Hematopoietic multipotent progenitor cell treated with erythropoietin and hydrocortisone succinate and interleukin-3 and kit ligand, for 17 days (in vitro differentiated cells): ENCODE measurements at places on chromosomes 12 and 14.

DNA sequence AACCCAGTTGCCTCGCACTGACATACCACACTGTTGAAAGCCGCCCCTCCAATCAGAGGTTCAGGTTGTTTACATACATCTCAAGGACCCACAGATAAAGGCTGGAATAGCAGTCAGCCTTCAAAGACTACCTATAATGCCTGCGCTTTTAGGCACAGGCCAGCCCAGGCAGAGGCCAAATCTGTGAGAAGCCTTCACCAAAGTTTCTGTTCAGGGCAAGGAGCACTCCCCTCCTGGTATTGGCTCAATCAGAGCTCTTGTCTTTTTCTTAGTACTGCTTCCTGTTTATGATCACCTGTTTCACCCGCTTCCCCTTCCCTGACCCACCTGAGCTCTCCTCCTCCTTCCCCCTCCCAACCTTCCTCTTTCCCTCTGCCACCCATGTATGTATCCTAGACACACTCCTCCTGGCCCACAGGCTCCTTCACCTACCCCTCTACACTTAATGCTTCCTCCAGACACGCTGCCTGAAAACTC lies 34.8 kb downstream of the DUSP16 start:
- DNase-seq: no peak

DNA sequence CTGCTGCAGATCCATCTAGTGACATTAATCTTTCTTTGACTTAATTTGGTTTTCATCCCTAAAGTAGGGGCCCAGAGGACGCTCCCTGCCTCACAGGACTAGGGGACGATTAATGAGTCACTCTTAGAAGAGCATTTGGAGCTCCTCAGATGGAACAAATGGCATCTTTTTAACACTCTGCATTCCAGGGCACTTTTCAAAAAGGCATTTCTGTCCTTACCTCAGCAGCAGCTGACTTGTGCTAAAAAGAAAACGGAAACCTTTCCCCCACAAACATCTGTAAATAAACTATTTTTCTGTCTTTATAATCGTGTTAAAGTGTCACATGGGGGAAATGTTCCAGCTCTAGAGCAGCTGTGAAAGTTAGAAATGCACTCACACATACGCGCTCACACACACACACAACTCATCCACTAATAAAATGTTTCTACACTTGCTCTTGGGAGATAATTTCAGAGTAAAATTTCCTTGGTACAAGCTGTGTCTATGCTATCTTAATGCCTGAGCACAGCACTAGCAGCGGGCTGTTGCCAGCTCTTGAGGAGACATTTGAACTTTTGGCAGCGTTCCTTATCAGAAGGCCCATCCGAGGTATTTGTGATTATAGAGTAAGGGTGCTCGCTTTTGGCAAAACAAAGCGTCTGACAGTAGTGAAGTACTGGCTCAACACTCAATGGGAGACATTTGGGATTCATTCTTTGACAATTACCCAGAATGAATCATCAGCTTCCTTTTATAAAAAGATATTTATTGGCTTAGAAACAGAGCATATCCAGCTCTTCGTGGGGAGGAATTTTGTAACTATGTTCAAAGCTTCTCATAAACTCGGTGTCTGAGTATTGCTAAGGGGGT lies 141.3 kb downstream of the PLXNC1 start:
- DNase-seq: peak; percentile 10

DNA sequence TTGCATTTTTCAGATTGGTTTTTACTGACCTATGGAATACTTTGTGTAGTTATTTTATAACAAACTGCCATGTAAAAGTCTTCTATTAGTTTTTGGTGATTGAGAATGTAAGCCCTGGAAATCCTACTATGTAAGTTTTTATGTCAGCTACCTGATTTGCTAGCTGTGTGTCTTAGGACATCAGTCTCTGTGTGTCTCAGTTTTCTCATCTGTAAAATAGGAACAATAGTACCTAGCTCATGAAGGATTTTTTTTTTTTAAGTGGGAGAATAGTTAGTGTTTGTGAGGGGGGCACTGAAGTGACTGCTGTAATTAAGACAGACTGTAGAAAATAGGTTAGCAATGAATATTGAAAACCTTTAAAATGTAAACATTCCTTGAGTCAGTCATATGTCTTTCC lies 51.9 kb upstream of the KCNMB4 start:
- no peak for DNase-seq

GRCh38 chr12:29343022-29343799 lies 37.8 kb downstream of the ERGIC2 start:
- no peak for DNase-seq

DNA sequence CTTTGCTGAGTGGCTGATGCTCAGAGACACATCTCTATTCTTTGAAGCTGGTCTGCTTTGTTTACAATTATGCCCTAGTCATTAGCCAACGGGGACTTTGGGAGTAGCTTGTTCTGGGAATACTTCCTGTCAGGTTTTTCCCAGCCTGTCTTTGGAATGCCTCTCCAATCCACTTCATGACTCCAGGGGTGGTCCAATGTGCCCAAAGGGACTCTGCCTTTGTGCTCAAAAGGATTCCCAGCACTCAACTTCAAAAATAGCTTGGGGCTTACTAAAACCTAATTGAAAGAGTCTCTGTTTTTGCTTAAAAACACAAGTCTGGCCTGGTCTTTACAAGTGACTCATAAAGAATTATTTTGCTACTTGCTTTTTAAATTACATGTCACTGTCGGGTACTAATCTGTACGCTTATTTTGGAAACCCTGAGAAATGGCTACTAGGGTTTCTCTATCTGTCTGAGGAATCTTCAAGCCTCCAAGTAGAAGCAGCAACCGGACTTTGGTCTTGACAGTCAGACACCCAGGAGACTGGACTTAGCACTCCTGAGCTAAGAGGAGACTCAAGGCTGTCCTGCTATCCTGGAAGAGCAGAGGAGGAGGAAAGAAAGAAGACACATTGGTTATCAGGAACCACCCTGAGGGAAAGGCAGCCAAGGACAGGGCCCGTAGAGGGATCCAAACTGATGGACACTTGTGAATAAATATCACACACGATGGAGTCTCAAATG lies 20.7 kb downstream of the PHLDA1 start:
- no peak for DNase-seq

DNA sequence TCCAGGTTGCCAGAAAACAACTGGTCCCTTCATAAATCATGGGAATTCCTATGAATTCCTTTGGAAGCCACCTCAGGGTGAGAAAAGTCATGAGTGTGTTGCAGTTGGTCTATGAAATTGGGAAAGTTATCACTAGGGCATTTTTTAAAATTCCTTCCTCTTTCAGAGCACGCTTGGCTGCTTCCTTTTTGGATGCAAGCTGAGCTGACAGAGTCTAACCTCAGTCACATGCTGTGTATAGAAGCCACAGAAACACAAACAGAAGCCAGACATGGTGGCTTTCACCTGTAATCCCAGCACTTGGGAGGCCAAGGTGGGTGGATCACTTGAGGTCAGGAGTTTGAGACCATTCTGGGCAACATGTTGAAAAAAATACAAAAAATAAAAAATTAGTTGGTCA lies 21.7 kb upstream of the HELB start:
- DNase-seq: no peak

- DNase-seq: no peak
Measured at GRCh38 chr14:95315579-95315978, 4.1 kb downstream of the CLMN start.

- DNase-seq: no peak
Measured at GRCh38 chr12:127681151-127681754, 585.7 kb upstream of the TMEM132C start.

- no peak for DNase-seq
Measured at GRCh38 chr12:16716928-16717327, 111.0 kb upstream of the LMO3 start.

DNA sequence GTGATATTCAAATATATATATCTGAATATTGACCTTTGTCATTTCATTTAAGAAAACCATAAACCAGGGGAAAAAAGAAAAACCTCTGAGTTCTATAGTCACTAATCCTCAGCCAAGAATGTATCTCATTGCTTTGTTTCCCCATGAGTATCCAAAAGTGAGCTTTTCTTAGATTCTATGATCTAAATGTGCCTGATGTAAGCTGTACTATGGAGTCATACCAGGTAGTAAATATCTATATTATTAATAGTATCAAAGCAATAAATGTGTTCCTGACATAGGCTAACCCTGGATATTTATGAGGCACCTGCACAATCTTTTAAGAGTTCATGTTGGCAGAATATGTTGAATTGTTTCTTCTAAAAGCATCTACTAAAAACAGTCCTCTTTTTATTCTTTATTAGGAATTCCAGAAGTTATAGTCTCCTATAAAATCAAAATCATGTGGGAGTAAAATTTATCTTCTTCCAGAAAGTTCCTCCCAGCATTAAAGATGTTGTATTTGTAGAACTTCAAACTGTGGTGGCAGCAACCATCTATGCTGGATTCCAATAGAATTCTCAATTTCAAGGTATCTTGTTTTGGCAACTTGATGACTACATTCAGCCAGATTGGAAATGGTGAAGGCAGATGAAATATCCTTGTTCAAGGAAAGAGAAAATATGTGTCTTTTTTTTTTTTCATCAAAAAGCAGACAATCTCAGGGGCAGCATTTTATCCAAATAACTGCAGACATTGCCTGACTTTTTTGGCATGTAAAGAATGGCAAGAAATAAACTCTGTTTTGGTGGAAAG lies 139.7 kb upstream of the RASSF8 start:
- DNase-seq: no peak

DNA sequence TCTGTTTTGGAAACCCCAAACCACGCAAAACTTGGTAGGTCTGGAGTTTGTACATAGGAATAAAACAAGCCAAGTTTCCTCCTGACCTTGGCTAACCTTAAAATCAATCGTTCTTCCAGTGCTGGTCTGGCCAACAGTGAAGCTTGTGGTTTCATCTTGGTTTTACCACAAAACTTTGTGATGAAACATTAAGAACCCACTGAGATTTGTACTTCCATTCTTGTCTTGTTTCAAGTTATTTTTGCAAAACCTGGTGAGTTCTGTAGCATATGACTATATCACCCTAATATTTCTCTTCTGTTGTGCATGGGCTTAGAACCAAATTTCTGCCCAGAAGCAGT lies 26.4 kb downstream of the SIX1 start:
- DNase-seq: no peak

- no peak for DNase-seq
Measured at GRCh38 chr14:70780396-70781075, 28.8 kb downstream of the MAP3K9 start.

- no peak for DNase-seq
Measured at GRCh38 chr12:46517579-46517962, 145.0 kb upstream of the SLC38A2 start.

GRCh38 chr14:64915797-64916196 lies 1.5 kb downstream of the CHURC1 start:
- no peak for DNase-seq

GRCh38 chr14:100383727-100384158 lies 60.6 kb downstream of the SLC25A47 start:
- DNase-seq: peak; percentile 68

DNA sequence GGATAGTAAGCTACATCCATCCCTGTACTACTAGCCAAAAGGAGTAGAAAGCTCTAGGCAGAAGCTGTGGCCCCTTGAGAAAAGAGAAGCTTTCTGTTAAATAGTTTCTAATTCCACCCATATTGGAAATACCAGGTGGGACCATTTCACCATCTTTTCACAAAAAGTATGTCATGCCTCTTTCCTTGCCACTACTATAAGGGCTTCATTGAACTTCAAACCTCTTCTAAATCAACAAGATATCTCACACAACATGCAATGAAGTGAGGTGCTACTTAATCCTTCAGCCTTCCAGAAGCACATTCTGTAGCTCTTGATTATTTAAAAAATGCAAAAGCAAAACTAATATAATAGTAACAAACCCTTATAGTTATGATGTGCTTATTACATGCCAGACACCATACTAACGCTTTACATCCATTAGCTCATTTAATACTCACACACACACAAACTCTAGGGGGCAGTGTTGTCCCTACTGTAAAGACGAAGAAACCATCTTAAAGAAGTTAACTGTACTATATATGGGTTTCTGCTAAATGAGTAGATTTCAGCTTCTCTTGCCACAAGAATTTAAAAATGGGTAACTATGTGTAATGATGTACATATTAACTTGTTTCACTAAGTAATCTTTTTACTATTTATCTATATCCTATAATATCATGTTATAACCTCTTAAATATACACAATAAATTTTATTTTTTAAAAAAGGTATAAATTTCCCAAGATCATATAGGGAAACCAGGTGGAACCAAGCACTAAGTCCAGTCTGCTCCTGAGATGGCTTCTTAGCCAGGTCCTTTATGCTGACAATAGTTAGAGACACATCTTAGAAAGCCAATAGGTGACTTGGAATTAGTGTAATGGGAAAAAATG lies 124.4 kb downstream of the RPS29 start:
- DNase-seq: peak; percentile 81

DNA sequence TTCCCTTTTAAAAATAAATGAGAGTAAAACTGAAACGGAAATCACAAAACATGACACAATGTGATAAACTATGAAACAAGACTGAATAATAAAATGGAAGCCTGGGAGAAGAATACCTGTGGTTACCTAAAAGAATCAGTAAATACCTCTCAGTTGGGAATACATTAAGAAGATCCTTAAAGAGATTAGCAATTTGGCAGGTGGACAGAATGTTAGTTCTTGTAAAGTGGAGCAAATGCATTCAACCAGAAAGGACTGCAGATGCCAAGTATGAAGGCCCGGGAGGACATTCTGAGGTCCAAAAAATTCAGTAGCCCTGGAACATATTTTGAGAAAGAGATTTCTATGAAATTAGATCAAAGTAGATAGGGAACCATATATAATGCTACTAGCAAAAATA lies 861.3 kb upstream of the SEL1L start:
- no peak for DNase-seq

DNA sequence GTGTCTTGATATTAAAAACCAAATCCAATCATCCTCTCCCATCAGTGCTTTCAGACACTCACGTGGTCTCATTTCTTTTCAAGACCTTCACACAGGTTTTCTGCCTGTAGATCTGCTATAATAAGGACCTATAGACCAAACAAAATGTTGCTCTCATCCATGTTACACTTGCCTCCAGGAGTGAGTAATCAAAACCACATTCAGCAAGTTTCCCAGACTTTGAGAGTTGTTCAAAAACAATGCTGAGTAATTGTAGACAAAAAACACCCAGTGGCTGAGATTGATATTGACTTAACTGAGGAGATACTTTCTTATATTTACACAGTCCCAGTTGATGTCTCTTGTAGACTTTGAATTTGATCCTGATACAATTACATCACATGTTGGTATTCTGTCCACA lies 383.1 kb downstream of the TMEM132D start:
- no peak for DNase-seq

DNA sequence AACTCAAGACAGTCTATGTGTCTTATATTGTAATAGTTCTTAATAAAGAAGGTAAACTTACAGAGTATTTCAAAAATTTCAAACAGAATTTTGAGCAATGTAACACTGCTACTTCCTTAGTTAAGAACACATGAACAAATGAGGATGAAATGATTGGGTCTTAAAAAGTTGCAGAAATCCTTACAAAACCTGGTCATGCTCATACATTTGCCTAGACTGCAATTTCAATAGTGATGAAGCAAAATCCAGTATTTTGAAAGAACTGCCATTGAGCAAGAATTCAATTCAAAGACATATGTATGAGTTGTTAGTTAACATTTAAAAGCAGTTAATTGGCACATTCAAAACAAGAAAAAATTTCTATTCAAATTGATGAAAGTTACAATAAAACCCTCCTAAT lies 17.8 kb upstream of the HIF1A start:
- no peak for DNase-seq
